T-cell (primary cell): ENCODE measurements at places on chromosomes 6 and 20. TPM values are rescaled to one million over a fixed set of nuclear protein-coding genes. Genes with fewer than 3 reads are reported as not detected.

The DBNDD2 gene
- 14.8 TPM for total RNA-seq

The FNDC11 gene
- 0.38 TPM for total RNA-seq

The COL9A3 gene
- 0.51 TPM for total RNA-seq

The PLEKHG1 gene
- 2.5 TPM for total RNA-seq

The TREML1 gene
- total RNA-seq: 1.5 TPM

The ZNF337 gene
- 22.5 TPM for total RNA-seq

The PFDN4 gene
- total RNA-seq: 15.1 TPM

The SSR1 gene
- 75.7 TPM for total RNA-seq

The NR2E1 gene
- total RNA-seq: not detected

The TCF15 gene
- not detected for total RNA-seq

The SRC gene
- 3.3 TPM for total RNA-seq

The CPXM1 gene
- 0.86 TPM for total RNA-seq

The THBS2 gene
- total RNA-seq: 0.09 TPM

The MTFR2 gene
- total RNA-seq: 1.3 TPM

The C20orf144 gene
- 0.21 TPM for total RNA-seq

The BIRC7 gene
- not detected for total RNA-seq

The TMEM244 gene
- 1.2 TPM for total RNA-seq
